ENCODE measurements at places on chromosomes 2 and 18.

DNA sequence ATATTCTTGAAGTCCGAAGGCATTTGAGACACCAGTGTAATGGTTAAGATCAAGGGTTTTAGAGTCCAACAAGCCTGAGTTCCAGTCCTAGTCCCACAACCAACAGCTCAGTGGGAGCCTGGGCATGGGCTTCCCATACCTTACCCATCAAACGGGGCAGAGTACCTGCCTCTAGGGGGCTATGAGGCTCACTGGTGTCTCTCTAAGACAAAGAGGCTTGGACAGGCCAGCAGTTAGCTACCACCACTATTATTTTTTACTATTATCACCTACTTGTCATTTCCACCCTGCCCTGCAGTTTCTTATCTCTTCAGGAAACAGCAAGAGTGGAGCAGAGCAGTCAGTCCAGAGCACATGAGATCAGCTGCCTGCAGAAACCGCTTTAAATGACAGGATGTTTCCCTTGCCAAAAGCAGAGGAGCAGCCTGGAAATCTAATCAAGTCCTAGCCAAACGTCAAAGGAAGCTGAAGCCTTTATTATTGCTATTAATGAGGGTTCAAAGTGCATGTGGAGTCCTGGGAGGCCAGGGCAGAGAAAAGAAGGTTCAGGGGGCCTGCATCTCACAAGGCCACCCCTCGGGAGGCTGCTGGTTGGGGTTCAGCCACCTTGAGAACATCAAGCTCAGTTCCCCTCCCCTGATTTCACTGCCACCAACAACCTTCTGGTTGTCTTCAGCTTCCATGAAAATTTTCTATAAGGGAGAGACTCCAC, 66.6 kb downstream of the STPG4 start:
- DNase-seq = no peak

DNA sequence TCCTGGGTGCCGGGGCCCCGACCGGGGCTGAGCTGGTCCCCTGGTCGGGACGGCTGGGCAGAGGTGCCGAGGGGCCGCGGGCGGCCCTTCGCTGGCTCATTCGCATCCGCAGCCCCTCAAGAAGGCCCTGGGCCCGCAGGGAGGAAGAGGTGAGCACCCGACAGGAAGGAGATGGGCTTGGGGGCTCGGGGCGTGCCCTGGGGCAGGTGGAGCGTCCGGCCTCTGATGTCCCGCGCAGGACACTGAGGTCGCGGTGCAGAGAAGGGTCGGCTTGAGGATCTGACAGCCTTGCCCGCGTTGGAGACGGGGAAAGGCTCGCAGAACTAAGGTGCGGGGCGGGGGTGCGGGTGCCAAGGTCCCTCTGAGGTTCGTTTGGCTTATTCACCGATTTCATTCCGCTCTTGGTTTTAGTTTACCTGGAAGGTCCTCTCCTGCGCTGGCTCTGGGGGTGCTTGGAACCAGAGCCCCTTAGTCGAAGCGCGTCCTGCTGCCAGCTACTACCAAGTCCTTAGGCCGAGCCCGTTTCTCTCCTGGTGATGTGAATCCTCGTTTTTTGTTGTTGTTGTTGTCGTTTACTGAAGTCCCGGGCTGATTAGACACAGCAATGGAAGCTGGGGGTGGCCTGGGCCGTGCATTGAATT, 18.9 kb upstream of the CD8A start:
- DNase-seq = no peak

- DNase-seq = no peak
These were observed 5.9 kb upstream of the STARD7 start for GRCh38 chr2:96214554-96214953.

- DNase-seq = no peak
These were observed 32.1 kb upstream of the KCNG2 start for GRCh38 chr18:79765491-79766245.

DNA sequence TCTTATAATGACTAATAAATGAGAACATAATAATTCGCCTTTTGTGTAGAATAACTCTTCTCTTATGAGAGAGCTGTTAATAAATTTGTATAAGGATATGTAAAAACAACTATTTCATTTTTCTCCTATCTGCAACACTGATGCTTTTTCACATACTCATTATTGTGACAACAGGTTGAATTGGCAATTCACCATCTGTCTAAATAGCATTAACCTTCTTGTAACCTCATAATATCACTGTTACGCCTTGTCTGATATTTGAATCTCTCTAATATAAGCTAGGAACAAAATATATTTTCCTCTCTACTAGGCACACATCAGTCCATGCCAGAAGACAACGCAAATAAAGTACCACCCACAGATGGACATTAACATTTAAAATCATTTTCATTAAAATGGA, 938.9 kb downstream of the CPS1 start:
- no peak for DNase-seq

DNA sequence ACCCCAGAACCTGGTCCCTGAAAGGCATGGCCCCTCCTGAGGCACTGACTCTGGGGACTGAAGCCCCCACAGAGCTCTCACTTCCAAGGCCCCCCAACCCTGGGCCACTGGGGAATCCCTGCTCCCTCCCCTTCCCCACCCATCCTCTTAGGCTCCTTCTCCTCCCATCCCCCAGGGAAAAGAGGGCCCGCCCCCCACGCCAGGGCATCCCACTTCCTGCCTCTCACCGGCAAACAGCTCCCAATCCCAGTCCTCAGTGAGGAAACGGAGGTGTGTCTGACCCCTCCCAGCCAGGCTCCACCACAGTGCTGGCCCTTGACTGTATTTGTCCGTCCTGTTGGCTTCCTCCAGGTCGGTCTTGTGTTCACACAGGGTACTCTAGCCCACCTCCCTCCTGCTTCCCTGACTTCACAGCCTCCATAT, 35.0 kb upstream of the PTMA start:
- no peak for DNase-seq

DNA sequence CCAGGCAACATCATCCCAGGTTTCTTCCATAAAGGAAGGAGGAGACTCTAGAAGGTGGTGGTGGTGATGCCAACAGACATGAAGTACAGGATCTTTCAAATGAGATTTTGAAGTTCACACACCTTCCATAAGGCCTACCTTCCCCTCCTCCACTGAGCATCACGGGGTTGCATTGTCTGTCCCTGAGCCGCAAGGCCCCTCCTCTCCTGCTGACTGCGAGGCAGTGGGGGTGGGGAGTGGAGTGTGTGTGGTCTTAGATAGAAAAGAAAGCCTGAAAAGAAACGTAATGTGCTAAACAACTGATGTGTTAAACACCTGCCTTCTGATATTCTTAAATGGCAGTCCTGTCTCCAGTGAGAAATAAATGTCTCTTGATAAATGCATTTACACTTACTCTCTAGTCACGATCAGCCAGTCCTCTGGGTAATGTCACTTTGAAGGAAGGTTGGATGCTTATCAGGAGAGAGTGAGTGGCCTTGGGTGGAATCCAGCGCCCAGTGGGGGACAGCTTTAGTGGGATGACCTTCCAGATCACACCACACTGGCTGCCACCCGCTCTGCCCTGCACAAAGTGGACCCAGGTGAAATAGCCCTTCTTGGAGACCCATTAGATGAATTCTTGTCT, 5.5 kb upstream of the SCYGR5 start:
- no peak for DNase-seq

- DNase-seq = no peak
These were observed 197.5 kb upstream of the CHAC2 start for GRCh38 chr2:53569957-53570727.

GRCh38 chr2:189516546-189516945, 64.0 kb downstream of the SLC40A1 start:
- no peak for DNase-seq

DNA sequence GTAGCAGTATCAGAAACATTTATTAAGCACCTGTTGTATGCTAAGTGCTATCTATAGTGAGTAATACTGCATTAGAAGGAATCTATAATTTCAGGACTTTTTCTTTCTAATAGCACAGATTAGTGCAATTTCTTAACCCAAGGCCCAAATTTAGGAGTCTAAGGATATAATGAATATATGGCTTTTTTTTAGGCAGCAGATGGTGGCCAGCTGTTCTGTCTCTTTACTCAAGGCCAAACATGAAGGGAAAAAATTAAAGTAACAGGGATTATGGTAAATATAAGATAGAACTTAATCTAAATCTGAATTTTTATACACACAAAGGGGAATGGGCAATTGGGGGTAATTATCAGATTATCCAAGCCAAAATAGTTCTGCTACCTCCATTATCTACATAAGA, 230.6 kb upstream of the SP5 start:
- no peak for DNase-seq

DNA sequence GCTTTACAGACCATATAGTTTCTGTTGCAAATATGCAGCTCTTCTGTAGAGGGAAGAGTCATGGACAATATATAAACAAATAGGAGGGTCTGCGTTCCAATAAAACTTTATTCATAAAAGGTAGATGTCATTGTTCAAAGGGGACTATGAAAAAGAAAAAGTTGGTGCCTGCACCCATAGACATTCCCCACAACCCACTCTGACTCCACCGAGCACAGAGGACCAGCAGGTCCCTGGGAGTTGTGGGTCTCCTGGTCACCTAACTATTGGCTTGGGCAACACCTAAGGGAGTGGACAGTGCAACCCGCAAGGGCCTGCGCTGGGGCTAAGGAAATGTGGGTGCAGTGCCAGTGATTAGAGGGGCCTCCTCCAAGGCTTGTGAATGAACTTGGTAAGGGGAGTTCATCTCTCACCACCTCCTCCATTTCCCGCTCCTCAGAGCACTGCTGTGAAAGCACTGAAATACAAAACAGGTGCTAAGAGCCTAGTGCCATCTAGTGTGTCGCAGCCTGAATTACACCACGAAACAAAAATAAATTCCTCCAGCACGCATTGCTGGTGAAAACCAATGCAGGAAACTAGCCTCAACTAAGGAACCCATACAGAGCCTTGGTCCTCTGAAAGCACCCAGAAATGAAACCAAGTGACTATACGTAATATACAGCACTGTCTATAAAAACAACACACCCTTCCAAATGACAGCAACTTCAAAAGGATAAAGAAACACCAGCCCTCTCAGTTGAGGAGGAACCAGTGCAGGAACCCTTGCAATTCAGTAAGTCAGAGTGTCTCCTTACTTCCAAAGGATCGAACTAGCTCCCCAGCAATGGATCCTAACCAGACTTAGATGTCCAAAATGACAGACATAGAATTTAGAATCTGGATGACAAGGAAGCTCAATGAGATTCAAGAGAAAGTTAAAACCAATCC, 166.6 kb downstream of the RNF144A start:
- no peak for DNase-seq

DNA sequence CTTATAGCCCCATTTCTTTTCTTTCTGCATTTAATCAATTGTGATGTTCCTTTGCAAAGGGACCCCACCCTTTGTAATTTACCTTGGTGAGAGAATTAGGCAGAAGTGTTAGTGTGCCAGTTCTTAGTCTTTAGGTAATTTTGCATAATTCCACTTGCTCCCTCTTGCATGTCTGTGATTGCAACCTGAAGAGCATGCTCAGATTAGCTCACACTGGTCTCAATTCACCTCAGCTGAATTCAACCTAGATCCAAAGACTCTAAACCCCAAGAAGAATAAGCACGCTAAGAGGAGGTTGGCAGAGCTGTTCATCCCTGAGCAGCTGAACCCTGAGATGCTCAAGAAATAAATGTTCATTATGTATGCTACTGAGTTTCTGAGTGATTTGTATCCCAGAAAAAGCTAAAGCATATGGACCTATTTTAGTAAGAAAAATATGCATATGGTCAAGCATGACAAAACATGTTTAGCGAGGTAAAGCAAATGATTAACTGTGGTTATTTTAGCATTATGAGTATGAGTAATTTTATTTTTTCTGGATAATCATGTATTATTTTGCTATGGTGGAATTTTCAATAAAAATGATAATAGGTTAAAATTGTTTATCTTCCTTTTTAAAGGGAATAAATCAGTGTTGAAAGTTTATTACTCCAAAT, 299.2 kb upstream of the ZSWIM2 start:
- DNase-seq = no peak

- DNase-seq = no peak
These were observed 34.7 kb downstream of the CFAP53 start for GRCh38 chr18:50231621-50232020.

DNA sequence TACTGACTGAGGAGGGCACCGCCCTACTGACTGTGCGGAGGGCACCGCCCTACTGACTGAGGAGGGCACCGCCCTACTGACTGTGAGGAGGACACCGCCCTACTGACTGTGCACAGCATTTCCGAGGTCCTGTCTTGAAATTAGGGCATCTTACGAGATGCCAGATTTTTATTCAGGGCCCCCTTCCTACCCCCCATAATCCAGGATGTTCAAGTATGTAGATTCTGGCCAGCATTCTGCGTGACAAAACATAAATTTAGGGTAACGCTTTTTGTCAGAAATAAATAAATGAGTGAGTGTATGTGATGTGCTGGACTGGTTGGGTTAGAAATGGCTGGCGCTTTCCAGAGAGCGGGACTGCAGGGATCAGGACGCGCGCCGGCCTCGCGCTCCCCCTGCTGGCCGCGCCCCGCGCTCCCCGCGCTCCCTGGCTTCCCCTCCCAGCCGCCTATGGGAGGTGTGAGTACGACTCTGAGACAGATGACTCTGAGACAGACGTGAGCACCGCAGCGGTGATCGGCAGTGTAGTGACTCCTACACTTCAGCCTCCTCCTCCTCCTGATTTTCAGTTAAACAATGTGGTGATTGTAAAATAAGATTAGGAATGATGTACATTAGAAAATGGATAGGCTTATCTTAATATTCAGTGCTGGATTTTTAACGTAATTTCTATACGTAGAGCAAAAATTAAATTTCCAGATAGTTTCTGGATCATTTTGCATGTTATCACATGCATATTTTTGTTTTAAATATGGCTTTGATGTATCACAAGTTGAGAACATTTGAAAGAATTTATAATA, 149.2 kb upstream of the NFATC1 start:
- DNase-seq = no peak

DNA sequence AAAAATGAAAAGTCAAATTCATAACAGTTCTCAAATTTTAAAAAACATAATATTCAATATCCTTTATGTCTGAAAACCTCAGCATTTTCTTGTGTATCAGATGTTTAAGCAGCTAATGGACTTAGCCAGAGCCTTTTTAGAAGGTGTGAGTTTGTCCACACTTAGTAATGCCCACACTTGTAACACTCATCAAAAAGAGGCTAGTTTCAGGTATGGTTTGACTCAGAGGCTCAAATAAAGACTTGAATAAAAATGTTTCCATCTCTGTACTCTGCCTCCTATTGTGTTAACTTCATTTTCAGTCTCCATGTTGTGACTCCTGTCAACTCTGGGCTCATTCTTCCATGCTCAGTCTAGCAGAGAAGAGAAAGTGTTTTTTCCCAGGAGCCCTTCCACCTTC, 311.6 kb downstream of the IRS1 start:
- DNase-seq = no peak

GRCh38 chr2:85073033-85073432, 60.2 kb upstream of the TCF7L1 start:
- DNase-seq = no peak

DNA sequence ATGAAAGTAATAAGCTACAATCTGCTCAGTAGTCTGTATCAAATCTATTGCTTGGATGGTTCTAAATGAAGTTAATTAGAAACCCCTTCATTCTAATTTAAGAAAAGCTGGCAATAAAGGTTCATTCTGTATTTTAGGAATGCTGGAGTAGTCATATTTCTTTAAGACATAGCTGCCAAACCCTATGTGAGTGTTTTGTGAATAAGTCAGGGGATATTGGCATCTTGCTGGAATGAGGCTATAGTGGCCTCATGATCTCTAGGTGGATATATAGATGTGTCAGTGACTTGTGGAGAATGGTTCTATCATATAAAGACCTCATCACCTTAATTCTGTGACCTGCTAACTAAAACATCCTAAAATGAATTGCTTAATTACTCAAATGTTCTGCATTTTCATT, 196.3 kb downstream of the PDE1A start:
- no peak for DNase-seq

- DNase-seq = no peak
These were observed 94.4 kb upstream of the TGFA start for GRCh38 chr2:70647873-70648481.
